Fibroblast of skin of right biceps (primary cell): ENCODE measurements at places on chromosomes 5 and 9.
A peak's percentile ranks its signal among the peaks of the same experiment; 100 is the strongest.

GRCh38 chr9:93139365-93140182, 5.5 kb upstream of the NINJ1 start:
- DNase-seq = no peak

DNA sequence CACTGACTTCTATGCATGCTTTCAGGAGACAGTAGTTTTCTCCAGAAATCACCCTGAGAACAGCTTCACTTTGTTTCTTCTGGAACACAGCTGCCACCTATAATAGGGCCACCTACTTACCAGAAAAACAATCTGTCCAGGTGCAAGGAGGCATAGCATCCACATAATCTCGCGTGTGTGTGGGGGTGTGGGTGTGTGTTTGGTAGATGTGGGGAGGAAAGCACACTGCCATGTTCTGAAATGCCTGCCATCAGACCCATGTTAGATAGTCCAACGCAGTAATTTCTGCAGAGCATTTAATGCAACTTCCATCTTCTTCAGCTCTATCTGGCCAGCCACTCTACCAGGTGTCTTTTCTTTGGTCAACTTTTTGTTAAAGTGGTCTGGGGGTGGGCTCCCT, 102.9 kb downstream of the ACER2 start:
- no peak for DNase-seq

DNA sequence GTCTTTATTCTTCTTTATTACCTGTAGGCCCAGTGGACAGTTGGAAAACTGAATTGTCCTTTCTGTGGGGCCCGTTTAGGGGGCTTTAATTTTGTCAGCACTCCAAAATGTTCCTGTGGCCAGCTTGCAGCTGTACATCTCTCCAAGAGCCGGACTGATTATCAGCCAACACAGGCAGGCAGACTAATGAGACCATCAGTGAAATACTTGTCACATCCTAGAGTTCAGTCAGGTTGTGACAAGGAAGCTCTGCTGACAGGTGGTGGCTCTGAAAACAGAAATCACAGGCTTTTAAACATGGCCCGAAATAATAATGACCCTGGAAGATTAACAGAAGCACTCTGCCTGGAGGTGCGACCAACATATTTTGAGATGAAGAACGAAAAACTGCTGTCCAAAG, 47.9 kb downstream of the RNF180 start:
- no peak for DNase-seq

- no peak for DNase-seq
These were observed 13.7 kb downstream of the GRM6 start for GRCh38 chr5:178981381-178981780.

- DNase-seq = no peak
These were observed 98.0 kb downstream of the GABBR2 start for GRCh38 chr9:98610711-98611110.

- DNase-seq = peak; percentile 11
These were observed 473.0 kb downstream of the CETN3 start for GRCh38 chr5:89936576-89936975.

DNA sequence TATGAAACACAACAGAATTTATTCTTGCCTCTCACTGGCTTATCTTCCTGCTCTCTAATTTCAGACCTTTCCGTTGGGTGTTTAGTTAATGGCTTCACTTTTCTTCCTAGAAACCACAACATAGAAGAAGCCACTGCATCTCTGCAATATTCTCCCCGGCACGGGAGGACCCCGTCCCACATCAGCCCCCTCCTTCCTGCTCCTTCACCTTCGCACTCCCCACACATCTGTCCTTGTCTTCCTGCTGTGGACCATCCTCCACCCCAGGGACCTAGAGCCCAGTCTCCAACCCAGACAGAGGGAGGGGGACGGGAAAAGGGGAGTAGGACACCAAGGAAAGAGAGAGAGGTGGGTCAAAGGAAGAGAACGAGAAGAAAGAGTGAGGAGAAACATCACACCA, 1.4 kb downstream of the OR2V1 start:
- no peak for DNase-seq

DNA sequence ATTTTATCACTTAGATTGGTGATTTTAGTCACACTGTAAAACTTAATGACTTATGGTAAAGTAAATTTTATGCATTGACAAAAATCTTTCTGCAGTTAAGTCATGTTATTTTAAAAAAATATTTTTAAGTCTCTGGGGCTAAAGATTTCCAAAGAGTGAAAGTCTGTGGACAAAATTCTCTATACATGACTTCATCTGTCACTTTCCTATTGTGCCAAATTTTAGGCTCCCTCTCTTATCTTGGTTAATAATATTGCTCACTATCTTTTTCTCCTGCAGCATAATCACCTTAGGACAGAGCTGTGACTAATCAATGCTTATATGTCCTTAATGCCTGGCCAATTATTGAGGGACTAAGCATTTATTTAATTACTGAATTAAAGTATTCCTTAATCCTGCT, 15.2 kb downstream of the LURAP1L start:
- DNase-seq = no peak

GRCh38 chr9:38154501-38155421, 85.7 kb upstream of the SHB start:
- no peak for DNase-seq

DNA sequence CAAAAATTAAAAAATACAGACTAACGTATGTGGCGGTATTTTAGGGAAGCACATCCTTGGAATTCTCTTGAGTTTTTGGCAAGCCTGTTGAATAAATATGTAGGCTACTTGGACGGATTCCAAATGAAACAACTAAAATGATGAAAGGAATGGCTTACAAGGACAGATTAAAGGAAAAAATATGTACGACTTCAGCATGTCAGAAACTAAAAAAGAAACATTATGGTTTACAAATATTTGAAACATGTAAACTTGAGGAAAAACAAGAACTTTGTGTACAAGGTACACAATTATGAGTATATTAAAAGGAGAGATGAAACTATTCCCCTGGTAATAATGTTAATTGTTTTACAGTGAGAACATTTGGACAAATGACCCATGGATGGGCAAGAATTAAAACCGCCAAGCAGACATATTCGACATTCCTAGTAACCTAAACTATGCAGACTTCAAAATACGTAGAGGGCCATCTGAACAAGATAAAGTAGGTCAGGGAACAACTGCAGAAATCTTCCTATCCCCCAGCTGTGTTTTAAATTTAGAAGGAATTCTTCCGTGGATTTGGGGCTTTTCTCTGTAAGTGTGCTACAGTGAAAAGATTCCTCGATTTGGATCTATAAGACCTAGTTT, 12.5 kb downstream of the EDIL3 start:
- DNase-seq = peak; percentile 92
